A673 (cell line): ENCODE measurements at places on chromosomes 4 and X. TPM values are rescaled to one million over a fixed set of nuclear protein-coding genes. Genes with fewer than 3 reads are reported as not detected.

AFF2 gene
- total RNA-seq = not detected in 2 replicates

LARP7 gene
- total RNA-seq = 40.6 and 40.8 TPM in 2 replicates

PAGE2 gene
- total RNA-seq = not detected in 2 replicates

WWC2 gene
- 82.8 and 86.5 TPM in 2 replicates for total RNA-seq

COX7B2 gene
- not detected in 2 replicates for total RNA-seq

MAD2L1 gene
- total RNA-seq = 110 and 117 TPM in 2 replicates

NAP1L2 gene
- 0.21 and 0.50 TPM in 2 replicates for total RNA-seq

DNA sequence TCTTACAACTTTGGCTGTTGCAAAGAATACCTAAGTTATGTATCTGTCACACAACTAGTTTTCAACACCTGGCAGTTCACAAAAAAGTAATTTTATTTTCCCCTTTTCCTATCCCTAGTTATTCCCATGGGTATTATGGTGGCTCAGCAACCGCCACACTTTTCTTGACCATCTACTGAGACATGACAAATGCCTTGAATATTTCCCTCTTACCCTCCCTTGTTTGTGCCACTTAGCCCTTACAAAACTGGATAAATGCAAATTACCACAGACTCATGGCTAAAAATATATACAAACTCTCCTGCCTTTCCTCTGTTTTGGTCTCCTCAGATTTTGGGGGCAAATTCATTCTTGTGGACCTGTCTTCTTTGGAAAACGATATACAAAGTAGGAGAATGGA is 72.1 kb downstream of the AMOT start:
- no peak for DNase-seq

GRCh38 chrX:40474205-40474626 is 106.6 kb upstream of the ATP6AP2 start:
- peak; percentile 91 for DNase-seq

- DNase-seq = no peak
Measured at GRCh38 chr4:151013491-151013890, 1.6 kb downstream of the LRBA start.

GRCh38 chr4:58871509-58871908 is 1761.3 kb upstream of the IGFBP7 start:
- no peak for DNase-seq

DNA sequence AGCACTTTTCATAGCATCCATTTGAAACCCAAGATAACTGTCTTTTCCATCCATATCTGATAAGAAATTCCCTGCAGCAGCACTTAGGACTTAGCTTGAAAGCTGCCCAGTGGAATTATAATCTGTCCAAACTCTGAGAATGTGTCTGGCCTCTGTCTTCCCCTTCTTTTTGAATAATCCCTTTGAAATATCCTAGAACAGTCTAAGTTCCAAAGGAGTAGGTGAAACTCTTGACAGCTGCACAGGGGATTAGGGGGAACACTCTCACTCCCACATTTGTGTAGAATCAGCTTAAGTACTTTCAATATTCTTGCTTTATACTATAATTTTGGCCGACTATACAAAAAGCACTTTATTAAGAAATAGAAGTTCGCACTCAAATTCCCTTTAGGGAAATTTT is 157.7 kb downstream of the PAPSS1 start:
- DNase-seq = no peak

GRCh38 chr4:33536898-33537297 is 2707.4 kb downstream of the ARAP2 start:
- no peak for DNase-seq

DNA sequence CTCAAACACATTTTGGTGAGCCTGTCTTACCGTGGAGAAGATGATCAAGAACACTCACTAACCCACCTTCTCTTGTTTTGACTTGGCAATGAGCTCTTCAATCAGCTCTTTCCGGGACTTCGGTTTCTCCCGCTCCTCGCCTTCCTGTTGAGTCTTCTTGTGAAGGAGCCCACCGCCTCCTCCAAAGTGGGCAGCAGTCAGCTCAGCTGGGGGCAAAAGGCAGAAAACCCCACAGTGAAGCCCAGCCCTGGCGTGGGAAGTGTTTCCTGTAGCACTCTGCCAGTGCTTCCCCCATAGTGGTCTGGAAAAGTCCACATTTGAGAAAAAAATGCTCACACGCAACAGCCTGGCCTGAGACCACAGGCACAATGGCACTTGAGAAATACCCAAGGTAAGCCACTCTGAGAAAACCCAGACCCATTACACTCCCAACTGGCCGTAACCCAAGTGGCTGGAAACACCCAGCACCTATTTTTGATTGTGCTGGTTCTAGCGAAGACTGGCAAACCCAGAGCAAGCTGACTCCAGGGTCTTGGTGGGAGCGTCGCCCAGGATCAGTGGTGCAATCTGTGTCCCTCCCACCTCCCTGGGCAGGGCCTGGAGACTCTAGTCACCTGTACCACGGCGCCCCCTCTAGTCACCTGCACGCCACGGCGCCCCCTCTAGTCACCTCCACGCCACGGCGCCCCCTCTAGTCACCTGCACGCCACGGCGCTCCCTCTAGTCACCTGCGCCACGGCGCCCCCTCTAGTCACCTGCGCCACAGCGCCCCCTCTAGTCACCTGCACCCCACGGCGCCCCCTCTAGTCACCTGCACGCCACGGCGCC is 8.6 kb downstream of the NOP14 start:
- no peak for DNase-seq

DNA sequence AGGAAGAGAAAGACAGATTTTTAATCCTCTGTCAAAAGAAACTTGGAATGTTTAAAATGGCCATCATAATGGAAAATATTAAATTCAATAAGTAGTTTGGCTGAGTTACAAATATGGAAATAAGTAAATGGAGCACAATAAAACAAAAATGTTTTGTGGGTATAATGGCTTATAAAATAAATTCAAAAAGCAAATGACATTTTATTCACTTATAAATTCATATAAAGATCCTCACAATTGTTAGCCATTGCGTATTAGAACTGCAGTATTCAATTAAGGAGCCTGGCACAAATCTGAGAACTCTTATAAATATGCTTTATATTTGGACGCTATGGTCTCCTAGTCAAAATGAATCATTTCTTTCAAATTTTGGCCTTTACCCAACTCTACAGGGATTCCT is 339.0 kb upstream of the PABPC4L start:
- no peak for DNase-seq

GRCh38 chr4:27040356-27040755 is 179.7 kb downstream of the STIM2 start:
- no peak for DNase-seq

DNA sequence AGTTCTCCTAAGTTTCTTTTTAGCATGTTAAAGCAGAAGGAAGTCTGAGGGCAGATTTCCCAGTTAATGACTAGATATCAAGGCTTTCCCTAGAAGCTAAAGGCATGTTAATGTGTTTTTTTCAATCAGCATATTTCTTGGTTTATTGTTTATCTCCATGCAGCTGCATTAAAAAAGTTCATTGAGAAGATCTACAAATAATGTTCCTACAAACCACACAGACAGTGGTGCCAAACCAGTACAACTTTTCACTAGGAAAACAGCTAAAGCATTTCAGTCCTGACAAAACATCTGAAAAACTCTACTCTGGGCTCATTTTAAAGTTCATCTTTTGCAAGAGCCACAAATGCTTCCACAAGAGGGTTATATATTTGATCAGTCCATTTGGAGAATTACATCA is 320.0 kb downstream of the ADGRL3 start:
- no peak for DNase-seq

DNA sequence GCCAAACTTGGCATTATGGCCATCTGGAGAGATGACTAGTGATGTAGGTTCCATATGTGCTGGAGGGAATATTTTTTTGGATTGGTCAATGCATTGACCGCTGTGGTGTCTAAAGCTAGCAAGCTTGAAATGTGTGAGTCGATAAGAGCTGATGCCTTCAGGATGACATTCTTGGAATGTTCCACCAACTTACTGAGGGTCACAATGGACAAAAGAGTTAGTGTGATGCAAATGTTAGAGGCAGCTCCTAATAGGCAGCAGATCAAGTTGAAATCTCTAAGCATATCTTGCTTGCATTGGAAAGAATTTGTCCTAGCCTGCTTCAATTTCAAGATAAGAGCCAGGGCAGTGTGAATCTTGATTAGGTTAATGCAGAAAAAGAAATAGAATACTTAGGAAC is 210.4 kb upstream of the AFF2 start:
- DNase-seq = no peak

- peak; percentile 8 for DNase-seq
Measured at GRCh38 chrX:155747520-155747919, 133.6 kb upstream of the VAMP7 start.

DNA sequence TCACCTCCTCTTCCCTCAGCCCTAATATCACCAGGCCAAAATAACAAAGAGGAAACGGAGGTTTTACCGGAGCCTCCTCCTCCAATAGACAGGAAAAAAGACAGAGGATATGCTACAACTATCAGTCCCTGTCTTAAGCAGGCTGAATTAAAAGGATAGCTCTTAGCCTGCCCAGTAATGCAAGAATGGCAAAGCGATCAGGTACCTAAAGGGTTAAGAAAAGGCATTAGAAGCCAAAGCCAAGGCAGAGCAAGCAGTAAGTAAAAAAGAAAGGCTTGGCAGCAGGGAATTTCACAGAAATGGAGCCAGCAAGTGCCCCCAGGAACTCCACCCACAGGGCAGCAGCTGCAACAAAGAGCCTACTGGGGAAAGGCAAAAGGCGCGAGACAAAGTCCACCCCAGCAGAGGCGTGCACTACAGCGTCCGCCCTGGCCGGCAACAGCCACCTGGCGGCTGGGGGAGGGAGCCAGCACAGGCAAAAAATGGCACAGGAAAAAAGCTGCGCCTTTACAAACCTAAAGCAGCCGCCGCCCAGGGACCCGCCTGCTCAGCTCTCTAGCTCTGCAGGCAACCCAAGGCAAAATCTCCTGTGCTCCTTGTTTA is 220.6 kb upstream of the ZC4H2 start:
- DNase-seq = no peak

DNA sequence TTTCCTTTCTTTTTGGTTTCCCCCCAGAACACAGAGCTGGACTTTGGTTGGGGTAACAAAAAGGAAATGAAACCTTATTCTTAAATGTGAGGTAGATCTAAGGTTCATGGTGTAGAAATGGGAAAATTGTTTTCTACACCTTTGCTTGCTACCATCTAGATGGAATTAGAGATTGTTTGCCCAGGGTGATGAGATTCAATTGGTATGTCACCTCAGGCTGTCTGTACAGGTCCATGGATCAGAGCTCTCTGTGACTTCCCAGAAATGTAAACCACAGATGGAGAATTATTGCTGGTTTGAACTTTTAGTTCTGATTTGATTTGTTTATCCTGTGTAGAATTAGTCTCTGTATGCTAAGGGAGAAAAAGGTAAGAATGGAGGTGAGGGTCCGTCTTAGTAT is 146.7 kb downstream of the PCDH7 start:
- DNase-seq = no peak

- no peak for DNase-seq
Measured at GRCh38 chr4:5465529-5465928, 242.8 kb downstream of the EVC2 start.

GRCh38 chrX:37509349-37509748 is 62.1 kb upstream of the LANCL3 start:
- DNase-seq = peak; percentile 27

DNA sequence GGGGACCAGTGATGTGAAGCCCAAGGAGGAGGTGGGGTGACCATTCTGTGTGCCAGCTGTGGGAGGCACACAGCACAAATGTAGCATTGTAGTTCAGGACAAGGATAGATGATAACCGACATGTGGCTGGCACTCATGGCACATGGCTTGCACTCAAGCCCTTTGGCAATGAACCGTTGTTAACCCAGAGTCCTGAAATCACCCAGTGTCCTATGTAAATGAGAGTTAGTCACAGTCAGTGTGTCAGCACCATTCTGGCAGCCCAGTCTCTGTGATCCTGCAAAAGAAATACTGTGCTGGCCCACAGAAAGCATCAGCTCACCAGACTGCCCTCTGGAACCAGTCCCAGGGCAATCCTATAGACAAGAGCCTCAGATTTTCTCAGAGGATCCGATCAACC is 339.3 kb downstream of the MID1IP1 start:
- no peak for DNase-seq

DNA sequence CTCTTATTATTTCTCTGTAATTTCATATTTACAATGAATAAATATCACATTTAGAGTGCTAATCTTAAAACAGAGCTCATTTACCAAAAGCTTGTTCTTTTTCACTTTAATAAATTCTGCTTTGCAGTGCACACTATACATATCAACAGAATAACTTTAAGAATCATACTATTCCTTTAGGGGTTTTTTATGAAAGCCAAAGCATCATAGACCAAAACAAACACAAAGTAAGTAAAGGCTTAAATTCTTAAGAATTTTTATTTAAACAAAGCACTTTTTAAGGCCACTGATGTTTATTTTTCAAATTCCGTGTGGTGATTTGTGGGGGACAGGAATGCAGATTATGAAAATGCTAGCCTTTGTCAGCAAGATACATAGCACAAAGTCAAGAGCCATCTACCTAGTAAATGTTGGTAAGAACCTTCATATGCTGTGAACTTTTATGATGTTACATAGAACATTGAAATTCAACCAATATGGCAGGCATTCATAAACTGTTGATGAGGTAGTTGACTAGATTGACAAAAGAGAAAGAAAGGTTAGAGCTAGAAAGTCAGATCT is 17.8 kb downstream of the TIGD2 start:
- DNase-seq = no peak

DNA sequence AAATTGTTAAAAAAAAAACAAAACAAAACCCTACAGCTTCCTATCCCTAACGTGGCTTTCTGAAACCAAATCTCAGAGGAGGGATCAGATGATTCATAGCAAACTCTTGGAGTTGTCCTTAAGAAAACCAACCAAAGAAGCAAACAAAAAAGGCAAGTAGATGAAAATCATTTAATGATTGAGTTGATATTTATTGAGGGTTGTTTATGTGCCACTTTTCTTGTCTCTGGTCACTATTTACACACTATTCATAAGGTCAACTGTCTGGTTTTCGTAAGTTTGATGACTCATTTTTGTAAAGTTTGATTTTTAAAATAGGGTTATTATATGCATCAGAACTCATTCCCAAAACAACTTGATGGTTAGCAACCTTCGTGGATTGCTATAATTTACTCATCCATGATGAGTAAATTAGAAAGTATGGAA is 133.4 kb downstream of the UNC5C start:
- no peak for DNase-seq

DNA sequence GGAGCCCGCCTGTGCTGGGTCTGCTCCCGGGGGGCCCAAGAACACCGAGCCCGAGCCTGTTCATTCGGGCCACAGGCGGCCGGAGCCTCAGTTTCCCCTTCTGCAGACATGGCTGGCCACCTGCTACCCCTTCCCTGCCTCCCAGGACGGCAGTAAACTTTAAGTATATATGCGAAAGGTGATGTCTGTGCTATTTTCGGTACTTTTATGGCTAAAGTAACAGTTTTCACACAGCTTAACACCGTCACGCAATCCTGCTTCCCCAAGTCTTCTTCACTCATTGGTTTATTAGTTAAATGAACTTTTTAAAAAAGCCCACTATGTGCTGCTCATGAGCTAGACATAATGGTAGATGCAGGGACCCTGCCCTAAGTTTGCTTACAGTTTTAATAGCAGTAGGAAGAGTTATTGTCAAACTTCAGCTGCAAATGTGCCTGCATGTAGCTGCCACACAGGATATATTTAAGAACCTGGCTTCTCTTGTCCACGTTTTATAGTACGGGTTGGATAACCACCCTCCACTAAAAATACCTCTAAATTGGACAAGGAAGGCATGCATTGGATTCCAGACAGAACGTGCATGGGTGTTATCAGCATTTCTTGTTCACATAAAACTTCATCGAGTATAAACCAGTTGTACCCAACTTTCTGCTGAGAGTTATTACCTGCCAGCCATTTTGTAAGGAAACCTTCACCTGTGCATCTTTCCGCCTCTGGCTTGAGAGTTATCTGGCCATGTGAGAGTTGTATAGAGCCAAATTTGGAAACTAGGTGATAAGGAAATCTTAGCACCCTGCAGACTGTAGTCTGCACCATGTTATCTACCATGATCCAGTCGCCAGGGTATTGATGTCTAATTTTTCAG is 741 bp downstream of the ANAPC4 start:
- peak; percentile 15 for DNase-seq

GRCh38 chrX:130728208-130728607 is 174.8 kb downstream of the ENOX2 start:
- no peak for DNase-seq
